ENCODE measurements at places on chromosomes 11 and 22.

DNA sequence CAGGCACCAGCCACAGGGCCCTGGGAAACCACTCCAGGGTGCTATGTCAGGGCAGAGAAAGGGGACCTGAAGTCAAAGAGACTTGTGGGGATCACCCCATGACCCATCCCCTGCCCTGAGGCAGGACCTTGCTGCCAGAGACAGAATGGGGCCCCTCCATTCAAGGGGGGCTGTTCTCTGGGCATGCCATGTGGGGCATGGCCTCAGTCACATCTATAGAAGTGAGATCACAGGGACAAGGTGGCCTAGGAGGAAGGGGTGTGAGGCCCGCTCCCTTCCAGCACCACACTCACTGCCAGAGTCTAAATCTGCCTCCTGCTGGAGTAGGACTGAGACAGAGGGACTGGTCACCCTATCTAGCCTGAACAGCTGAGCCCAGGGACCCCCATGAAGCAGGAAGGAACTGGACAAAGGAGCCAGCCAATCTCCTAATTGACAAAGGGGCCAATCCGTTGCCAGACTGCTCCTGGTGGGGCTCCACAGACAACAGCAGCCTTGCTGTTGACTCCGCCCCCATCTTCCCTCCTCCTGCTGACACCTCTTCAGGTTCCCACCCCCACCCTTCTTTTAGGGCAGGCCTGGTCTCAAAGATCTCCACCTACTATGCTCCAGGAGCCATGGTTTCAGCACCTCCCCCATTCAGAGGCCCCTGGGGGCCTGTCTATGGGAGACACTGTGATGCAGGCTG, 26.0 kb downstream of the NEAT1 start:
- DNase-seq: peak; percentile 73

GRCh38 chr11:111177037-111177871, 68.3 kb upstream of the POU2AF2 start:
- DNase-seq: no peak

DNA sequence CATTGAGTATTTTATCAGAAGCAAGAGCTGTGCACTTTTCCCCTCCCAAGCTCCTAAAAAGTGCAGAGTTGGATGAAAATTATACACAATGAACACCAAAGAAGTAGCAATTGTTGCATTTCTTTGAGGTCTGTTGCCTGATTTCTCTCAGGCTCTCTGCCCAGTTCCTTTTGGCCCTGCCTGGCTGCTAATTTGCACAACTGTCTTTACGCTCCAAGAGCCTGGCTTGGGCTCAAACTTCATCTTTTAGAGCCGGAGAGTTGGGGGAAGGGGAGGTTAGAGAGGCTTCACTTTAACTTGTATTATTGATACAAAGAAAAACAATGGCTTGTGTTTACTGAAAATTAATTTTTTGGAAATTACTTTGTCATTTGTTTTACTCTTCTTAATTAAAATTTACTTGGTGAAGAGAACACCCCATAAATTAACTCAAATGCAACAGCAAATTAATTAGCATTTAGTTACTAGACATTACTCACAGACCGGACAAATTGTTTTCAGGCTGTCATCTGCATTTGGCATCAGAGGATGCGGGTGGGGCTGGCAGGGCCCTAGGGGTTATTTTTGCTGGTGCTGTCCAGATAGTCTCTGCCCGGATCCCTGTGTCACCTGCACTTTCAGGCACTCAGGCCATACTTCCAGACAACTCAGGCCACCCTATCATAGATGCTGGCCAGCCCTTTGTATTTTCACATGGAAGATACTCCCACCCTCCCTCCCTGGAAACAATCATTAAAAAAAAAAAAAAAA, 407.3 kb downstream of the NXPE2 start:
- DNase-seq: no peak

GRCh38 chr11:132865623-132866022, 666.7 kb downstream of the OPCML start:
- DNase-seq: no peak

DNA sequence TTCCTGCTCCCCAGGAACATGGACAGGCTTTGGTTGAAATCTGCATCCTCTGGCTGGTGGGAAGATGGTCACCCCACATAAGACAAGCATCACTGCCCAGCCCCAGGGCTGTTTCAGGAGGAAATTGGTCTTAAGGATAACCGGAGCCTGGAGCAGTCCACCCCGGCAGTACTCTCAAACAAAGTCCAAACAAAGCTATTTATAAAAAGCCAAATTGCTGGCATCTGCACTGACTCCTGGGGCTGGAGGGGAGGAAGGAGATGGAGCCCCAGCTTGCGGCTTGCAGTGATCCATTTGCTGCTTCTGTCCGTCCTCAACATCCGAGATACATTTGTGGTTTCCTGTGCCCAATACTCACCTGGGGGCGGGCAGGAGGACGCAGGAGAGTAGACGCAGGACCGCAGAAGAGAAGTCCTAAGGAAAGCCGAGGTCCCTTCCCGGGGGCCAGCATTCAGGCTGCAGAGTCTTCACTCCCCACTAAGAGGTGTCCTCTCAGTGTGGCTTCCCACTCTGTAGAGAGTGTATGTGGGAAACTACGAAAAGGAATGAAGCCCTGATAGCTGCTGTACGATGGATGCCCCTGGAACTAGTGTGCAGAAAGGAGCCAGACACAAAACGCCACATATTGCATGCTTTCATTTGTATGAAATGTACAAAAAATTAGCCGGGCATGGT, 107.3 kb upstream of the FGF3 start:
- no peak for DNase-seq

DNA sequence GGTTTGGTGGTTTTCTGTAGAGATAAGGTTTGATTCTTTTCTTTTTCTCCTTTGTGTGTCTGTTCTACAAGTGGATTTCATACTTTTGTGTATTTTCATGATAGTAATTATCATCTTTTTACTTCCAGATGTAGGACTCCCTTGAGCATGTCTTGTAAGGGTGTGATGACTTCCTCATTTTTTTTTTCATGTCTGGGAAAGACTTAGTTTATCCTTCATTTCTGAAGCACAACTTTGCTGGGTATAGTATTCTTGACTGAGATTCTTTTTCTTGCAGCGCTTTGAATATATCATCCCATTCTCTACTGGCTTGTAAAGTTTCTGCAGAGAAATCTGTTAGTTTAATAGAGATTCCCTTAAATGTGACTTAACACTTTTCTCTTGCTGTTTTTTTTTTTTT, 32.9 kb downstream of the MADD start:
- DNase-seq: no peak

DNA sequence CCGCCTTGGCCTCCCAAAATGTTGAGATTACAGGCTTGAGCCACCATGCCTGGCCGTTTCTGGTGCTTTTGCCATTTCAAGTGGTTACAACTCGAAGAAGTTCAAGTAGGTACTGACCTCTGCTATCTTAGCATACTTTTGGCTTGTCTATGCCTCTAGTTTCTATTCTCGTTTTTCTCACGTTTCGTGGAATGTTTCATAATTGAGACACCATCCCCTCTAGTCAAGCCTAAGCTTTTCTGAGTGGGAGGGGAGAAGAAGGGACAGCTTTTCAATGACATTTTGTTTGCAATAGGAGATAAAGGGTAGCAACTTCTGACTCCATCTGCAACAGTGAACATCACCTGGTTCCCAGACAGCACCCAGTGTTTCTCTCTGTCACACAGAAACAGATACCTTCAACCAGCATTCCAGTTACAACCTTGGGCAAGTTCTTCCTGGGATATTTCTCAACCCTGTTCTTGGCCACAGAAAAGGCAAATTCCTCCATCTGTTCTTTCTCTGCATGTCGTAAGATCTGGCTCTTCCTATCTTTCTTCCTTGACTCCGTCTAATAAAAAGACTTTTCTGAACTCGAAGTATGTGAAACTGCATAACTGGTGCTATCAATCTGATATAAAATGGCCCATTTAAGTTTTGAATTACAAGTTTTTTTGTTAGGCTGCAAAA, 25.5 kb downstream of the DDI1 start:
- no peak for DNase-seq

DNA sequence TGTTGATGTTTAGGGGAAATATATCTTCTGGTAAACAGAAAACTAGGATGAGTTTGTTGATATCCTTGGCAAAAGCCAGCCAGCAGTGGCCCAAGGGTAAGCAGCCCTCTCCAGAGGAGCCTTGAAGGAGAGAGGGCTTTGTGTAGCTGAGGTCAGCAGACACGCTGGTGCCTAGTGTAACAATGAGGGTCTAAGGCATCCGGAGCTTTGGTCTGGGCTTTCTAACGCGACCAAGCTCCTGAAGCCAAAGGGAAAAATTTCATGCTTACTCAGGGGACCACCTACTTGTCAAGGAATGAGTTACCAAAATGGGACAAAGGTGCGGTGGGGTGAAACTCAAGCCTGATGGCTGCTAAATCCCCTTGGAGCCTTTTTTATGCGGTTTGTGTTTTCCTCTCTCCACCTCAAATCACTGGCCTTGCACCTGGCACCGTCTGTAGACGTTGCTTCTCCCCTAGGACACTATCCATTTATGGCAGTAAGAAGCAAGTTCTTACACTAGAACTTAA, 134.9 kb downstream of the DBX1 start:
- no peak for DNase-seq

- DNase-seq: no peak
Measured at GRCh38 chr11:44693654-44694119, 33.1 kb upstream of the TSPAN18 start.

- no peak for DNase-seq
Measured at GRCh38 chr11:61534933-61535839, 26.6 kb downstream of the LRRC10B start.

- no peak for DNase-seq
Measured at GRCh38 chr11:114466742-114467141, 27.5 kb downstream of the REXO2 start.

GRCh38 chr11:70721006-70721405, 322.7 kb downstream of the CTTN start:
- no peak for DNase-seq

DNA sequence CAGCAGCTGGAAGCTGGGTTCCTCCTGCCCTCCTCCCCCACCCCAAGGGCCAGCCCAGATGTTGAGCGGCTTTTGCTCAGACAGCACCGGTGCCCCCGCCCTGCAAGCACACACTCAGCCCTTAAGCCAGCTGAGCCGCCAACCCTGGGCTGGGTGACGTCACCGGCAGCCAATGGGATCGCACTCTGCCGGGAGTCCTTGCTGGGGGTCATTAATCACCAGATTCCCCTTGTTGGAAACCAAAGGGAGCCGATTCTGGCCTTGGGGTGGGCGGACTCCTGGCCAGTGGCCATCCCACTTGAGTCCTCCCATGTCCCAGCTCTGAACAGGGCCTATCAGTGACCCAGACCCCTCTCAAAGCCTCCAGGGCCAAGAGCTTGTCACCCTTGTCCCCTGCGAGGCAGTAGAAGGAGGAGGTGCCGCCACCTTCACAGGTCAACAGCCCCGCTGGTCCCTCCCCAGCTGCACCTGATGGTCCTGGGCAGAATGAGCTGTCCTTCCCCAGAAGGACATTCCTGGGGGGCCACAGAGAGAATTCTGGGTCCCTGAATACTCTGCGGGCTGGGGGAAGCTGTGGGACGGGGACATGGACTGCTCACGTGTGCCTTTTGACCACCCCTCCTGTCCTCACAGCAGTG, 7.4 kb downstream of the DUSP8 start:
- DNase-seq: no peak

DNA sequence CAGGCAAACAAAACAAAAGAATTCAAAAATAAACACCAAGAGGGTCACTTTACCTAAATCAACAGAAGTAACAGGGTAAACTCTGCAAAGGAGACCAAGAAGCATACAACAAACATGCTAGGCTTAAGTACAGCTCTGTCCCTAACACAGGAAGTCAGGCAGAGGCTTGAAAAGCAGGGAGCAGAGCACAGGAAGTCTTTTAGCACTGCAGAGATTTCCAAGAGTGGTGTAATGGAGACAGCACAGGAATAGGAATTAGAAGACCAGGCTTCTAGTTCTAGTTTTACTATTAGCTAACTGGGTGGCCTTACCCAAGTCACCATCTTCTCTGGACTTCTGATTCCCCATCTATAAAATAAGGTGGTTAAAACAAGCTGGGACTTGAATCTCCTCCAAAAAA, 1.9 kb downstream of the RBFOX2 start:
- DNase-seq: no peak

- DNase-seq: no peak
Measured at GRCh38 chr11:108960501-108960900, 295.6 kb downstream of the DDX10 start.

DNA sequence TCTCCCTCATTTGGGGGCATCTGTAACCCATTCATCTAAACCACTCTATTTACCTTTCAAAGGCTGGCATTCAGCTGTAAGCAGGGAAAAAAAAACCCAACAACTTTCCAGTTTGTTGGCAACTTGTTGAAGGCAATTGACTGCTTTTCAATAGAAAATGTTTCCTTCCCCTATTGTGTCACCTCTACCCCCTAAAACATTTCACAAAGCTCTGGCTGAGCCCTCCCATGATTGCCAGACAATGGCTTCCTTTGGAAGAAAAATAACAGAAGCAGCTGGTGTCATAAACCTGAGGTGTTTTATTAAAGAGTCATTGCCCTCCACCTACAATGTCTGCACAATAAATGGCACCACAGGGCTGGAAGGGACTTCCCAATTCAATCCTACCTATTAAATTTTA, 22.1 kb upstream of the PSMA1 start:
- no peak for DNase-seq

DNA sequence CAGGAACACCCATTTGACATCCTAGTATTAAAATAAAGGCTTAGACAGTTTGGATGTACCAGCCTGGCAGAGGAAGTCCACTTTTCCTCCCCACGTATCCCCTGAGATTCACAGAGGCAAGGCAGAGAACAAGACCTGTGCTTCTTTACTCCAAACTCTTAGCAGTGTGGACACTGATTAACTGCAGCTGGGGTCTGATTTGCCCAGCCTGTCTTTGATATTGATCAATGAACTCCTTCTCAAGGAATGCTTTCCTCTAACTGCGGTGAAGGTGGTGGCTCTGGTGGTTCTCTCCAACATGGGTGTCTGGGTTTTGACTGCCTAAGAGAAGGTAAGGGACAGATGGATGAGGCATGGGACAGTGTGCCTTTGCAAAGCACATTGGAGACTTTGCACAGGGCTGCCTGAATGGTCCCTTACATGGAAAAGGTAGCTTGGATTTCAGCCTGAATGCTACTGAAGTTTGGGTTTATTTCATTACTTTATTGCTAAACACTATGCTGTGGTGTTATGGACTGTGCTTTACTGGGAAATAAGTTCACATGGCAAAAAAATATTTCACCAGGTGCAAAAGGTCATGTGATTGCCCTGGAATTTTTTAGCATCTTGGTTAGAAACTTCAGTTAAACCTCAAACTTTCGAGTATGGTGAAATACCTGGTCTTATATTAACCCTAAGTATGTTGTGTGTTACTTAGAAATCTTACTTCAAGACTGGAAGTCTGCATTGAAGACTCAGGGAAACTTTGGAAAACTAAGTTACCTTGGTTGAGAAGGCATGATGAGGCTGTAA, 1.8 kb downstream of the GAS2 start:
- DNase-seq: no peak

- DNase-seq: no peak
Measured at GRCh38 chr11:90133560-90134477, 644 bp upstream of the NAALAD2 start.

- no peak for DNase-seq
Measured at GRCh38 chr11:68753300-68753699, 2.0 kb upstream of the TESMIN start.

DNA sequence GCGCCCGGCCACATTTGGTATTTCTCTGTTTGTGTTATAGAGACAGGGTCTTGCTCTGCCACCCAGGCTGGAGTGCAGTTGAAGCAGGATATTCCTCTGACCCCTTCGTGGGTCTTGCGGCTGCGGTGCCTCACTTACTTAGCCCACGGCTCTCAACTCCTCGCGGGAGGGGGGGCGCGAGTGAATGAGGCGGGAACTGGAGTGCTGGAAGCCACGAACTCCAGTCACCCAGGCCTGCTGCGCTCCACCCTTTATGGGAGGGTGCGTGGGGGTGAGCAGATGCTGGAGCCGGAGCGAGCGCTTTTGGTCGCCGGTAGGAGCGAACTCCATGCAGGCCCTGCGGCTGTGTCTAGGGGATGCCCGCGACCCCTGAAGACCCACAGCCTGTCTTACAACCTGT, 1.8 kb downstream of the C11orf54 start:
- DNase-seq: no peak
